Iris pigment epithelial cell (primary cell): ENCODE measurements at places on chromosomes 6 and 20.
A peak's percentile ranks its signal among the peaks of the same experiment; 100 is the strongest.

- no peak for DNase-seq
These were observed 141.6 kb downstream of the BTBD9 start for GRCh38 chr6:38498085-38498484.

GRCh38 chr20:4904127-4904860, 97.0 kb downstream of the SLC23A2 start:
- DNase-seq = no peak

GRCh38 chr6:70375166-70375565, 38.1 kb upstream of the FAM135A start:
- DNase-seq = peak; percentile 69

- DNase-seq = no peak
These were observed 123.3 kb downstream of the ZFAND3 start for GRCh38 chr6:37942606-37943376.

DNA sequence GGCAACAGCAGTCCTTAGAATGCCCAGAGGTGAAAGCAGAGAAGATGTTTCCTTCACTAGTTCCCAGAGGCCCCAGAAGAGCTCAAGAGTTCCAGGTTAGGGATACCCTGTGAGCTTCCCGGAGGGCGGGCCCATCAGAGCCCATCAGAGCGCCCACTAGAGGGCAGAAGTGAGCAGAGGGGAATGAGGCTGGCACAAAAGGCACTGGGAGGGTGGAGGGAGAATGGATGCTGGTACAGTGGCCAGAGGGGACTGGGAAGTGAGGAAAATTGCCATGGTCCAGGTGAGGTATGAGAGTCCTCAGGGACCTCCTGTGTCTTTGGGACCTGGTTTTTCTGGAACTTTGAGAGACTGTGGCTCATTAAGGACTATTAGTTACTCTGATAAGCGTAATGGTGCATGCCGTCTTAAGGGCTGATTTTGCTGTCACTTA, 57.3 kb downstream of the LINC00237 start:
- no peak for DNase-seq

DNA sequence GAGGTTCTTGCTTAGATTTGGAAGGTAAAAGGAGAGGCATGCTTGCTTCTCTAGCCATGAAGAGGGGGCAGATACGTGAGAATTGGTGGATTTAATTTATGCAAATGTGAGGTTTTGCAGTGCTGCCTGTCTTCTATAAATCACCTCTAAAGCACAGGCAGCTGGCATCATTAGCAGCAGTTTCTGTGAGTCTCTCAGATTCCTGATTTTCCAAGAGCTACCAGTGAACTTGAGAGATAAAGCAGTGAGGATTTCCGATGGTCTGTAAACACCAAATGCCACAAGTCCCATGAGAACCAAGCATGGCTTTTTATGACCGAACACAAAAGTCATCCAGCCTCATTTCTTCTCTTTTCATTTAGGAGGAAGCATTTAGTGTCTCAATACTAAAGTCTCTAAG, 3.2 kb upstream of the SIRPB2 start:
- no peak for DNase-seq

GRCh38 chr6:65126667-65127066, 580.4 kb downstream of the EYS start:
- DNase-seq = no peak

DNA sequence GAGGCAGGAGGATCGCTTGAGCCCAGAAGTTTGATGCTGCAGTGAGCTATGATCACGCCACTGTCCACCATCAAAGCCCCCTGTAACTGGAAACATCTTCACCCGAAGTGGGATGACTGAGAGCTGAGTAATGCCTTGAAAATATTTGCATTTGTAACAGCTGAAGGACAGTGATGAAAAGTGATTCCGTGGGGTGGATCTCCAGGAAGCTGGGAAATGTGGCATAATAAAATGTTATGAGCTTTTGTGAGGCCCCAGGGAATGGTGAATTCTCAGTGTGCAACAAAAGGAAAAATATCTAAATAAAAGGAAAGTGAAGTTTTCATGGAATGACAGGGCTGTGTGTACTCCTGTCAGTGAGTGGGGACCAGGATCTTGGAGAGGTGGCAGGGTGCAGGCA, 92.0 kb downstream of the JAG1 start:
- DNase-seq = peak; percentile 76

GRCh38 chr20:38986663-38987062, 24.5 kb downstream of the DHX35 start:
- no peak for DNase-seq

GRCh38 chr6:97674802-97675201, 391.8 kb upstream of the MMS22L start:
- peak; percentile 79 for DNase-seq

- no peak for DNase-seq
These were observed 24.0 kb downstream of the TBX18 start for GRCh38 chr6:84740385-84740784.

DNA sequence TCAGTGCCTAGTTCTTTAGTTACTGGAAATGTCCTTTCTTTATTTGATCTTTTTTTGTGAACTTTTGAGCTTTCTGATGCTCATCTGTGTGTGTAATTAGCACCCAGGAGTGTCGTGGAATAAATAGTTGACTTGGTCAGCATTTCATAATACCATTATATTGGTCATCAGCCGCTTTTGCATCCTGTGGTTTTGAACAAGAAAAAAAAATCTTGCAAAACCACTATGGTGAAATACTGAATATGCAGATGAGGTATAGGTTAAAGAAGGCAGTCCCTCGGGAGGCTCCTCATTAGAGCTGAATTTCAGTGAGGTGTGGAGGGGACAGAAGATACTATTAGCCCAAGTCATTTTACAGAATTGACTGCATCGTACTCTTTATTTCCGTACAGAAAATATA, 90.1 kb downstream of the FOXO3 start:
- DNase-seq = peak; percentile 86

GRCh38 chr6:82836022-82836575, 229.5 kb downstream of the UBE3D start:
- no peak for DNase-seq

DNA sequence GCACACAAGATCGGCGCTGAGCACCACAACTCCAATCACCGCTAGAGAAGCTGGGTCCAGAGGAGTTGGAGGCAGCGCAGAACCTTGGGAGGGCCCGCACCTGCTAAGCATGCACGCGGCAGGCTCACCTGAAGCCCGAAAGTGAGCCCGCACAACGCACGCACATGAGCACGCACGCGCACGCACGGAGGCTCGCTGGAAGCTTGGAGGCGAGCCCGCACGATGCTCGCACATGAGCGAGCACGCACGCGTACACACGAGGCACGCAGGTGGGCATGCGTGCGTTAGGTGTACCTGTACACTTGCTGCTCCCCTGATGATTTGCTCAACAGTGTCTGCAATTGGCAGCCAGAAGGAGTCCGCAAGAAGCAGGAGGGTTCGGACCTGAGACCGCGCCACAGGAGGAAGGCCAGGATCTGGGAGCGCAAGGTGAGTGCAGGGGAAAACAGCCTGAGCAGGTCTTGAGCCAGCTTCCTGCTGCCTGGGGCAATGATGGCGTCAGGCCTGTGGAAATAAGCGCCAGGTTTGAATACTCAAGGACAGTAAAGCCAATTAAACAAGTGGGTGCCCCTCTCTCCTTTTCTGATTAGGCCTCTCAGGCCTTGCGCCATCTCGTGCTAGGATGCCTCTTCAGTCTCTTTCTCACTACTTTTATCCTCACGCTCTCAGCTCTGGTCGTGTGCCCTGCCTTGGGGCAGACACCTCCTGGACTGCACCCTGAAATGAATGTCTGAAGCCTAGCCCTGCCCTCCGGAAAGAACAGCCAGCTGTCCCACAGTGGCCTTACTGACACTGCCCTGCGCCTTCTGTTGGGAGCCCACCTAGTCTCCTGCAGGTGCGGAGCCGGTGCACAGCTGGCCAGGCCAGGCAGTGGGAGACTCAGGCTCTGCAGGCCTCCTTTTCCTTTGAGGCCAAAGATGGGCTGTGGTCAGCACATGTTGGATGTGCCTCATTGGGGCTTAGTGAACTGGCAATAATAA, 340.4 kb downstream of the CDC5L start:
- DNase-seq = no peak

DNA sequence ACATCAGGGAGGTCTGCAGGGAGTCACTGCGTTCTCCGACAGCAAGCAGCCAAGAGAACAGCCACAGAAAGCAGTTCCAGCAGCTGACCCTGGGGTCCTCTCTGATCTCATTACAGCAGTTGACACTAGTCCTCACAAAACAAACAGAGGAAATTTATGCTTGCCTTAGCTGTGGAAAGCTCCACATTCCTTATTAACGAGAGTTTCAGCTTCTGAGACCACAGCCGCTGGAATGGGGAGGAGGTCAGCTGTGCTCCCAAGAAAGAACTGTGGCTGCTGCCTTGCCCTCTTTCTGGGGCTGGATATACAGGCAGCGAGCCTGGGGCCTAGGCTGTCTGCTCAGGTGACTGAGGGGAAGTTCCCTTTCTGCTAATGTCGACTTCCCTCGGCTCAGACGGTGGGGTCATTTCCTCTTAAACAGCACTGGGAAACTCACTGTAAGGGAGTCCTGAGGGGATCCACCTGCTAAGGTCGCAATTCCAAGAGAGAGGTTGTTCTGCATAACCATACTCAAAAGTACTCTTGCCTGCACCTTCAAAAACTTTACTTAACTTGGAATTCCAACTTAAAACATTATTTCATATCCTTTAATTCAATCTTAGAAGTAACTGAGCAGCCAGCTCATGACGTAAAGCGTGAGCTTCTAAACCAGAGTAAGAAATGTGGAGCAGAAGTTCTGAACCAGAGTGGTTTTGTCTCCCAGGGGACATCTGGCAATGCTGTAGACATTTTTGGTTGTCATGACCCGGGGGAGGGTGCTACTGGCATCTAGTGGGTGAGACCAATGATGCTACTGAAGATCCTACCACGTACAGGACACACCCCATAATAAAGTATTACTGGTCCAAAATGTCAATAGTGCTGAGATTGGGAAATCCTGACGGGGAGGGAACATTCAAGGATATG, 80.3 kb downstream of the BACH2 start:
- DNase-seq = peak; percentile 52
